Effector memory CD8-positive, alpha-beta T cell (primary cell): ENCODE measurements at places on chromosomes 16 and 17.

GRCh38 chr17:78442648-78443218 is 64.3 kb downstream of the PGS1 start:
- H3K27me3 ChIP-seq = peaks cover 8% of the 10 kb centered on the region
- H3K4me1 ChIP-seq = no peaks in the 10 kb centered on the region
- no peak overlapping the region for H3K27ac ChIP-seq
- DNase-seq = no peak
- H3K36me3 ChIP-seq = peaks cover 13% of the 10 kb centered on the region

DNA sequence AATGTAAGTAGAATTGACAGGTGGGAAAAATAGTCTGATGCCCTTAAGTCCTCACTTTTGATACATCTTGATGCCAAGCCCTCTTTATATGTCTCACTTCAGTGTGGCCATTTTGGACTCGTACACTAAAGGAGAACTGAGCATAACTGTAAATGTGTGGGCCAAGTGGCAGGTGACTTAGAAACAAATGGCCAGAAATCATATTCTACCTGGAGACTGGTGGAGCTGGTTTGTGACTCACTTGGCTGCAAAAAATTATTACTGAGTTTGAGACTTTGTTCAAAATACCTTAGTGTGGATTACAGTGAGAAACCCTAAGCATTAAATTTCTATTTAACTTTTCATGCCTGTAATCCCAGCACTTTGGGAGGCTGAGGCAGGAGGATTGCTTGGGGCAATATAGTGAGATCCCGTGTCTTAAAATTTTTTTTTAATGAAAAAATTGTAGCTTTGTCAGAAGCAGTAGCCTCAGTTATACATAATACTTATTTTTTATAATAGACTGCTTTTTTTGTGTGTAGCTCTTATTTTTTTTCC is 5.0 kb downstream of the HAPSTR1 start:
- H3K4me3 ChIP-seq = peak overlapping the region; percentile 55
- H3K36me3 ChIP-seq = peaks cover 89% of the 10 kb centered on the region
- no peak for DNase-seq
- H3K27me3 ChIP-seq = no peaks in the 10 kb centered on the region

GRCh38 chr17:65057531-65058090 is 1.1 kb upstream of the GNA13 start:
- peak overlapping the region; percentile 94 for H3K4me3 ChIP-seq
- no peaks in the 10 kb centered on the region for H3K27me3 ChIP-seq
- H3K36me3 ChIP-seq = peaks cover 45% of the 10 kb centered on the region
- no peak for DNase-seq
- H3K27ac ChIP-seq = peak overlapping the region; percentile 99

- H3K4me3 ChIP-seq = no peak overlapping the region
- no peaks in the 10 kb centered on the region for H3K27me3 ChIP-seq
- DNase-seq = no peak
- H3K36me3 ChIP-seq = no peaks in the 10 kb centered on the region
Measured at GRCh38 chr17:56773124-56773523, 60.6 kb downstream of the C17orf67 start.

DNA sequence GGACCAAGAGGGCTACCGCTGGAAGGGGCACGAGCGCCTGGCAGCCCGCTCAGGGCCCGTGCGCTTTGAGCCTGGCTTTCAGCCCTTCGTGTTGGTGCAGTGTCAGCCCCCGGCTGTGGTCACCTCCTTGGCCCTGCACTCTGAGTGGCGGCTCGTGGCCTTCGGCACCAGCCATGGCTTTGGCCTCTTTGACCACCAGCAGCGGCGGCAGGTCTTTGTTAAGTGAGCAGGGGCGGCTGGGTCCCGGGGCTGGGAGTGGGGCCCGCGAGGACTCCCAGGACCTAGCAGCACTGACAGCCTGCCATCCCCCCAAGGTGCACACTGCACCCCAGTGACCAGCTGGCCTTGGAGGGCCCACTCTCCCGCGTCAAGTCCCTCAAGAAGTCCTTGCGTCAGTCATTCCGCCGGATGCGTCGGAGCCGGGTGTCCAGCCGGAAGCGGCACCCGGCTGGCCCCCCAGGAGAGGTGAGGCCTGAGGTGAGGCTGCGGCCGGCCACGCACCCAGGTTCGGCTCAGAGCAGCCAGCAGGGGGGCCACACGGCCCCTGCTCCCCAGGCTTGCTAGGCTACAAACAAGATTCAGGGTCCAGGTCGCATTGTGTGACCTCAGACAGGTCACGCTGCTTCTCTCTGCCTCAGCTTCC is 17.4 kb upstream of the MYO15B start:
- no peaks in the 10 kb centered on the region for H3K4me1 ChIP-seq
- no peak overlapping the region for H3K4me3 ChIP-seq
- H3K27me3 ChIP-seq = no peaks in the 10 kb centered on the region

DNA sequence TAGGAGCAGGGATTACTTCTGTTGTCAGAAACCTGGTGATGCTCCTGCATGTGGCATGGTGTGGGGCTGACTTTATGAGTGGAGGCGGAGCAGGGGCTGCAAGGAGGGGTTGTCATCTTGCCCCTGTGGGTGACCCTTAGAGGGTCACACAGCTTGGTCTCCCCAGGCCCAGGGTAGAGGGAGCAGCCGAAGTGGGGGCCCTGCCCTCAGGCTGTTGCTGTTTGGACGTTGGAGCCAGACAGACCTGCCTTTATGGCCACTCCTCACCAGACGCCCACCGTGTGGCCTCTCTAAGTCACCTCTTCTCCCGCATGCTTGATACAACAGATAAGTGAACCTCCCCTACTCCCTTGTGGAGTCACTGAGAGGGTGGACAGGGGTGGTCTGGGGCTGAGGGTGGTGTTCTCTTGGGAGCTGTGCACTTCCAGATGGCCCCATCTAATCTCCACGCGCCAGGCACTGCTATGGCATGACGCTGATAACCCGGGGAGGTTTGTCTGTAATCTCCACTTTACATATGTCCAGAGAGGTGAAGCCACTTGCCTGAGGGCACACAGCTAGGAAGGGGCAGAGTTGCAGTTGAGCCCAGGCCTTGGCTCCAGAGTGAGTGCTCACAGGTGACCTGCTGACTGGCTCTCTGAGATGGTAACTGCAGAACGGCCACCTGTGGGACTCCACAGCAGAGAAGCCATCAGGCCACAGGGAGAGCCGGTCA is 10.0 kb downstream of the MAP2K3 start:
- peaks cover 46% of the 10 kb centered on the region for H3K4me1 ChIP-seq
- H3K36me3 ChIP-seq = peaks cover 53% of the 10 kb centered on the region
- no peaks in the 10 kb centered on the region for H3K27me3 ChIP-seq
- no peak for DNase-seq
- H3K4me3 ChIP-seq = no peak overlapping the region

GRCh38 chr16:582614-583331 is 7.1 kb upstream of the RAB40C start:
- H3K36me3 ChIP-seq = peaks cover 5% of the 10 kb centered on the region
- no peak for DNase-seq
- H3K27me3 ChIP-seq = no peaks in the 10 kb centered on the region
- no peak overlapping the region for H3K27ac ChIP-seq
